Left hindlimb (tissue), 1 donor: ENCODE measurements at places on chromosomes 2 and 18.
A peak's percentile ranks its signal among the peaks of the same experiment; 100 is the strongest.

GRCh38 chr2:150618245-150618895 lies 130.9 kb upstream of the RND3 start:
- no peak for DNase-seq

- no peak for DNase-seq
These were observed 128.0 kb upstream of the CCDC150 start for GRCh38 chr2:196511258-196512168.

DNA sequence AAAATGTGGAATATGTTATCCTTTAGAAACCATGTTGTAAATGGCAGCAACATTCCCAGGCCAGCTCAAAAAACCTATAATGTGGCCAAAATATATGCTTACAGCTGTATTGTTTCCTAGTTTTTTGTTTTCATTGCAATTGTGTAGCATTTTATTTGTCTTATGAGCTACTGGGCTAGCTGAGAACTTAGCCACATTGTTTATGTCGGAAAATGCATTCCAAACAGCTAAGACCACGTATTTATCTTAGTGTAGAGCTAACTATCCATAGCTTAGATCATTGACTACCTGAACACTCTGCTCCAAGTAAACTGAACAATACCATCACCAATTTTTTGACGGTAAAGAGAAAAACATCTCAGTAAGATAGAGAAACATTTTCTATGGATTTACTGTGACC lies 38.4 kb downstream of the METAP1D start:
- DNase-seq = no peak

GRCh38 chr18:71942433-71942832 lies 601.7 kb downstream of the CBLN2 start:
- no peak for DNase-seq

DNA sequence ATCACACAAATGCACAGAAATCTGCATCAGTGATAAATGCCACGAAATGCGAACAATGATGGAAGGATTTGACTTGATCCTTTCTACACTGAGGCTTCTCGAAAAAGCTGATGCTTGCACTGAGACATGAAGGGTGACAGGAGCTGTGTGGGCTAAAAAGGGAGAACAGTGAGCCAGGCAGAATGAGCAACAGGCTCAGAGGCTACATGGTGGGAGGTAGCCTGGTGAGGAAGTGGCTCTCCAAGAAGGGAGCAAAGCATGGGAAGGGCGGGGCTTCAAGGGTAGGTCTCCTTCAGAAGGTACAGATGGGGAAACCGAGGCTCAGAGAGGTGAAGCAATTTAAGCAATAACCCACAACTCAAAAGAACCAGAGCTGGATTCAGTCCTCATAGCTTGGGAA lies 82.4 kb downstream of the TRIM43 start:
- no peak for DNase-seq

DNA sequence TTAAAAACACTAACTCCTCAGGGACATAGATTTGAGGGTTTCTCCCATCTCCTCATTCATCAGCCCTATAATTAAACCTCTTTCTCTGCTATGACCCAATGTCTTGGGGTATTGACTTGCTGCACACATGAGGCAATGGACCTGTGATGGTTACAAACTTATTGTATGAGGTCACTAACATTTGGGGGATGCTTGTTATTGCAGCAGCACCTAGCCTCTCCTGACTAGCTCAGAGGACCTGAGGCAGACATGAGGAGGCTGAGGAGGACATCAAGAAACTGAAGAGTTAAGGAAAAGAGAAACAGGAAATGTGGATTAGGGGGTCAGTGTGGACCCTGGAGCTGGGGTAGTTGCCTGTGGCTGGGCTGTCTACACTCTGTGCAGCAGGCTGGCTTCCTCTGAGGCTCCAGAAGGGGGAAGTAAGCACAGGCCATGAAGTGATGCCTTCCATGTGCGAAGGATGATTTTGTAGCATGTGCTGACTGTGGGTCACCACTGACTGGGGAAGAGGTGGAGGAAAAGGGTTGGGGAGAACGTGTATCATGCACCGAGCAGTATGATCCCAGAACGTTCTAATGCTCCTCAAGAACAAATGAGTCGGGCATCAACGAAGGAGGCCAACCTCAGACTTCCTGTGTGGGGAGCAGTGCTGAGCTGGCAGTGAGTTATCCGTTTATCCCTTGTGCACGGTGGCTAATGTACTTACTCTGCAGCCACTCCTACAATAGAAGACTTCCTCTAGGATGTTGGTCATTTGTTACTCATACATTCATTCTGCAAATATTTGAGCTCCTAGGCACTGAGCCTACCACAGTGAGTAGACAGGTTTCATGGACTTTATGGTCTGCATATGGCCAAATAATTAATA lies 42.1 kb upstream of the RFX8 start:
- no peak for DNase-seq

DNA sequence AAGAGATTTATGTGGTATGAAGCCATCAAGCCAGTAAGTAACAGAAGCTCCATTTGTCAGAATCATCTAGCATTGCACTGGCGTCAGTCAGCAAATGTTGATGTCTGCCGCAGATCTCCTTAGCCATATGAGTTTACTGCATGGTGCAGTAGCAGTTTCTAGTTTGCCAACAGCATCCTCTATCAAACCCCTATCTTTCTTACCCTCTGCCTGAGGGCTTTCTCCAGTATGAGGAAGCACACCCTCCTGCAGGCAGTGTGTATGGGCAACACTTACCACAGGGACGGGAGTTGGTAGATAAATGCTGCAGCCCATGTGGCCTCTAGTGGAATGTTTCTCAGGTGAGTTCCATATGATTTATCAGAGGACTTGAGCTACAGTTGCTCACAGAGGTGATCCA lies 63.7 kb downstream of the EFEMP1 start:
- DNase-seq = no peak

DNA sequence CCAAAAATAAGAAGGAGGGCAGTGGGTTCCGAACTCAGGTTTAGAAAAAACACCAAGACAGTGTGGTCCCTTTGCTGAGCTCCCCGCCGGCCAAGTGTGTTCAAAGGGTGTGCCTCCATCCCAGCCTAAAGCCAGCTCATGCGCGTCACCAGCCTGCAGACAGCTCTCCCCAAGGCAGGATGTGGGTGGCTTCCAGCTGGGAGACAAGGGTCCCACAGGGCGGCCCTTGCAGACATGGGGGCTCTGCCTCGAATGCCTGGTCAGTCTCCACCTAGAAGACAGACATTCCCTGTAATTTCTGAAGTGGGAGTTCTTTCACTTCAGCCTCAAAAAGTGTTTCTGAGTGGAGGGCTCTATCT lies 135.8 kb upstream of the GPC1 start:
- DNase-seq = no peak

DNA sequence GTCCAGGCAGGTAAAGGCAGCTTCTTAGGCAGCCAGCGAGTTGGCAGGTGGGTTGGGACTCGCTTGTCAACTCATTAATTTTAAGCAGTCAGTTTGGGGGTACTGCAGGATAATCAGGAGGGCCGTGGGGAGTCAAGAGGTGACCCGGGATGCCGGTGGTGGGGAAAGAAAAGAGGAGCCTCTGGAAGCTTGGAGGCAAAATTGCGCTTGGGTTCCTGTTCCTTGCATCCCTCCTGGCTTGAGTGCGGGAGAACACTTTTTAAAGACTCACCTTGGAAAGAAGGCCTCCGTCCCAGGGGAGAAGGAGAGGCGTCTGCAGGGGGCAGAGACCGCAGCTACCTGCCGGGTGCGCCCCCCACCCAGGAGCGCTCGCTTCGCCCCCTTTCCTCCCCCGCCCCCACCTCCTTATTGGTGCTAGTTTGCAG lies at the start of gene KCNJ3:
TSS of gene KCNJ3 (plus strand) at position 400 of the 425 bp plus-strand sequence. CDS start 81 bp downstream, outside the sequence.
- peak; percentile 37 for DNase-seq

DNA sequence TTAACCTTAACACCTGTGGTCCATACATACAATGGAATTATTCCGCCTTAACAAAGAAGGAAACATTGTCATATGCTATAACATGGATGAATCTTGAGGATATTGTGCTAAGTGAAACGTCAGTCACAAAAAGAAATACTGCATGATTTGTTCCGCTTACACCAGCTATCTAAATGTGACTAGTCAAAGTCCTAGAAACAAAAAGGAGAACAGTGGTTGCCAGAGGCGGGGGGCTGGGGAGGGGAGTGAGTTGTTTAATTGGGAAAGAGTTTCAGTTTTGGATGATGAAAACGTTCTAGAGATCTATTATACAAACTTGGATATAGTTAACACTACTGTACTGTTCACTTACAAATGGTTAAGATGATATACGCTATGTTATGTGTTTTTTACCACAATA lies 72.0 kb downstream of the SPRED2 start:
- DNase-seq = no peak

DNA sequence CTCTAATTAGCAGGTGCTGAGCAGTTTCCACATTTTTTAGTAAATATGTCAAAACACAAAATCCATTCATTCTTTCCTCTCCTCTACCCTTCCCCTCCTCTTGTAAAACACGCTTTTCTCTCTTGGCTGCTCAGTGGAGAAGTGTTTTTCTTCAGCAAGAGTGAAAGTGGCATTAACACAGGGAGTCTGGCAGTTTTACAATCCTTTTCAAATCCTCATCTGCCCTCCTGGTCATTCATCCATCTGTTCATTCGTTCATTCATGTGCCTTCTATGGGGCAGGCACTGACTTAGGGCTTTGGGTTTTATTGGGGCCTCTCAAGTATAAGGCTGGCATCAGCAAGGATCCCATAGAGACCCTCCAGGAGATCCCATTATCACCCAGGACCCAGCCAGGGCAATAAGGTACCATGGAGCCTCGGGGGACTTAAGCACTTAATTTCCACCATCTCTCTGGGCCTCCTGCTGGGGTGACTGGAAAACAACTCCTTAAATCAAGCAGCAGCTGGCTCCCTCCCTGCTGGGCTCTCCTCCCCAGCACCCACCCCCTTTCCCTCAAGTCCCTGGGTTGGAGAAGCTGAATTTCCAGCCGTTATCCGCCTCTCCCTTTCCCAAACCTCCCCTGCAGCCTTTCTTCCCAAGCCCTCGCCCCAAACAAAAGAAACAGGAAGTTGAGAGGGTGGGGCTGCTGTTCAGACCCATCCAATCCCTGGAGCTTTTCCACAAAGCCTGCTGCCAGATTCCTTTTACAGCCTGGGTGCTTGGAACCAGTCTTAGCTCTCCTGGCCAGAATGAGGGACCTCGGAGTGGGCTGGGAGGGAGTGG lies 32.6 kb downstream of the MARCHF4 start:
- DNase-seq = peak; percentile 57

DNA sequence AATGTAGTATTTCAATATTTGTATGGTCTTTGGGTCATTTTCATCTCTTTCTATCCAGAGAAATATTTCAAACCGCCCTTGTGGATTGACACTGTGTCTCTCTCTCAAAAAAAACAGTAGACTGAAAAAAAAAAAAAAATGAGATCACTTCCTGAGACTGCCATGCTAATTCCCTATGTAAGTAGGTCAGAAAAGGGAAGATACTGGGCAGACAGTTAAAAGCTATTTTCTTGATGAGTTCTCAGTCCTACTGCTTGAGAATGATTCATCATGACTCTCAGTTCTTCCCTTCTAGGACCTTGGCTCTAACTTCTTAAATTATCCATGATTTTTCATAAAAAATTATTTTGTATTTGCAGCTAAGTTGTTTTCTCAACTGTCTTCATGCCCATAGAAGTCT lies 672.3 kb upstream of the REG3G start:
- DNase-seq = no peak

DNA sequence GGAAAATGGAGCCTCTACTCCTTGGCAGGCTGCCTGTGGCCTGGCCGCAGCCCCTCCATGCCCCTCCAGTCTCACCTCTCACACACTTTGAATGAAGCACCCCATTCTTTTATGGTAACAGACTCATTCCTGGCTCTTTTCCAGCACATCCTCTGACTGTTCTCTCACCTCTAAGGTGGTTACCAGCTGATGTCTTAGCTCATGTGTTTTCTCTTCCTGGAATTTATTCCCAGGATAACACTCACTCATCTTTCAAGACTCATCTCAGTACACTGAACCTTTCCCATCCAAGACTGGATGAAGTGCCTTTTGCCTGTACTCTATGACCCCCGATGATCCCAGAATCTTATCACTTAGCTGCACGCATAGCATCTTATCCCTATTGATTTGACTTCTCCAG lies 50.6 kb downstream of the SLC9A4 start:
- DNase-seq = no peak

DNA sequence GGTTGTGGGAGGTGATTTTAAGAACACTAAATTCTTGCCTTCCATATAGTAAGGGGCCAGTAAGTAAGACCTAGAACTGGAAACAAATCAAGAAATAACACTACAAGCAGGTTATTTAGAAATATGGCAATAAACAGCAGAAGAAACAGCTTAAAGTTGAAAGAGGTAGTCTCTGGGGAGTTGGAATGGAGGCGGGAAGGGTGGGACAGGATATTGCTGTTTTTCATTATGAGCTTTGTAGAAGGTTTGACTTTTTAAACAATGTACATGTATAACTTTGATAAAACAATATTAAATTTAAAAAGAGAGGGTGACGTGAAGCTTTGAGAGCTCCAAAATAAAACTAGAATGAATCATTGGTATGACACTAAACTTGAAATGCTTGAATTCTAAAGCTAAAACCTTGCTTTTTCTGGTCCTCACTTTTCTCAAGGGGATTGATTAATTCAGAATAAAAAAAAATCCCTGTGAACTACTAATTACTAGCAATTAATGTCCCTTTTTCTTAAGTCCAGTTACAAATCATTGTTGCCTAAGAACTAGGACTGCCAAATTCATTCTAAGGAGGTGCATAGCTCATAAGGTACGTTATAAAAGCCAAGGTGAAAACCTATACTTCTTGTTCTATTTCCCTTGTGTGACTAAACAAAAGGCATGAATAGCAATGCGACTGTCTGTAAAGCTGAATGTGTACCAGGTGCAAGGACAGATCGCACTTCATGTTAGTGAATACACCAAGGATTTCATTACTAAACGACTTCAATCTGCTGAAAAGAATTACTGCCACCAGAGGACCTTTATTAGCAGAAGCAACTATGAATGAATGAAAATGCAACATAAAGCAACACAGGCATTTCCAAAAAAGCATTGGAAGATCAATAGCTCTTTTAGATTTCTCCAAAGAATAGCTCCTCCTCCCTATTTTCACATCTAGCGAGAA lies 177.5 kb downstream of the RBM43 start:
- no peak for DNase-seq

GRCh38 chr2:186733414-186733813 lies 39.6 kb downstream of the FAM171B start:
- DNase-seq = no peak

GRCh38 chr2:161771148-161771547 lies 146.9 kb downstream of the SLC4A10 start:
- DNase-seq = no peak

DNA sequence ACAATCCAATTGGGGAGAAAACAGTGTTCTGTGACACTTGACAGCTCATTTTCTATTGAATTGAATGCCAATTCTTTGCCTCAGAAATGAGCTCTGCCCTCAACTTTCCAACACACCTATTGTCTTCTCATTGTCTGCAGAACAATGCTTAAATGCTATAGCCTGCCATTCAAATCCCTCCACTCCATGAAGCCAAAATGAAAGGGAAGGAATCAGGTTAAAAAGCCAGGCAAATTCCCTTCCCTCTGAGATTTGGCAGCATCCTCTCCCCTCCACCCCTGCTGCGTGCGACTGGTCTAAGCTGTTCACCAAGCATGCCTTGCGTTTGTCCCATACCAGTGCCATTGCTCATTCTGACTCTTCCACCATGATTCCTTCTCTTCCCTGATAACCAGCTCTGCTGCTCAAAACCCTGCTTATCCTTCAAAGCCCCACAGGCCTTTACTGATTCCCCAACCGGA lies 32.4 kb upstream of the TMEM131 start:
- DNase-seq = no peak

- no peak for DNase-seq
These were observed 156.7 kb downstream of the ZBTB7C start for GRCh38 chr18:48252525-48252924.
